Placental epithelial cell (primary cell): ENCODE measurements at places on chromosomes 1 and 21. TPM values are rescaled to one million over a fixed set of nuclear protein-coding genes. Genes with fewer than 3 reads are reported as not detected.

Gene SDHB
- total RNA-seq = 51.8 and 105 TPM in 2 replicates

Gene LCE6A
- not detected in 2 replicates for total RNA-seq

Gene CD244
- total RNA-seq = not detected in 2 replicates

Gene OR2AK2
- total RNA-seq = not detected in 2 replicates

Gene SLC19A2
- total RNA-seq = 8.2 and 20.9 TPM in 2 replicates

Gene SASS6
- total RNA-seq = 2.2 and 2.4 TPM in 2 replicates

Gene GUCA2A
- total RNA-seq = not detected in 2 replicates

Gene CELA2A
- total RNA-seq = not detected in 2 replicates

Gene TPTE
- 0.22 TPM in 1 of 2 replicates, not detected in the other for total RNA-seq

Gene CFHR3
- total RNA-seq = not detected in 2 replicates

Gene AGMAT
- 0.33 TPM in 1 of 2 replicates, not detected in the other for total RNA-seq

Gene OLIG2
- not detected in 2 replicates for total RNA-seq

Gene ATP6V1G3
- total RNA-seq = not detected in 2 replicates

Gene OR2T33
- under 0.01 and 0.54 TPM in 2 replicates for total RNA-seq

Gene LDLRAD1
- not detected in 2 replicates for total RNA-seq

Gene CDK18
- total RNA-seq = 13.0 and 13.8 TPM in 2 replicates

Gene NUP210L
- total RNA-seq = under 0.01 TPM in 1 of 2 replicates, not detected in the other

Gene F5
- not detected in 2 replicates for total RNA-seq

Gene PTAFR
- total RNA-seq = not detected in 2 replicates
